ENCODE measurements at places on chromosomes 11 and 22.

GRCh38 chr11:42175203-42175602, 715.8 kb upstream of the LRRC4C start:
- peak; percentile 18 for DNase-seq

DNA sequence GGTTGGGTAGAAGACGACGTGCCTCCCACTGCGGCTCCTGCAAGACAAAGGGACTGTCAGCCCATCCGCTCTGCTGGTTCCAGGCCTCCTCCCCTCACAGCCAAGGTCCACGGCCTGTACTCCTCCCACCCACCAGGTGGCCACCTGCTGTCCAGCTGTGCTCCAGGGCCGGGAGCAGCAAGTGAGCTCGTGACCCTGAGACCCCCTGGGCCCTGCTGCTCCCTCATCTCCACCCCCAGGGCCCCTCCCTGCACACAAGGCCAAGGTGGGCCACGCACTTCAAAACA, 27.4 kb downstream of the TSPAN4 start:
- no peak for DNase-seq

- DNase-seq, result no peak
These were observed 11.0 kb downstream of the XRRA1 start for GRCh38 chr11:74937696-74938475.

DNA sequence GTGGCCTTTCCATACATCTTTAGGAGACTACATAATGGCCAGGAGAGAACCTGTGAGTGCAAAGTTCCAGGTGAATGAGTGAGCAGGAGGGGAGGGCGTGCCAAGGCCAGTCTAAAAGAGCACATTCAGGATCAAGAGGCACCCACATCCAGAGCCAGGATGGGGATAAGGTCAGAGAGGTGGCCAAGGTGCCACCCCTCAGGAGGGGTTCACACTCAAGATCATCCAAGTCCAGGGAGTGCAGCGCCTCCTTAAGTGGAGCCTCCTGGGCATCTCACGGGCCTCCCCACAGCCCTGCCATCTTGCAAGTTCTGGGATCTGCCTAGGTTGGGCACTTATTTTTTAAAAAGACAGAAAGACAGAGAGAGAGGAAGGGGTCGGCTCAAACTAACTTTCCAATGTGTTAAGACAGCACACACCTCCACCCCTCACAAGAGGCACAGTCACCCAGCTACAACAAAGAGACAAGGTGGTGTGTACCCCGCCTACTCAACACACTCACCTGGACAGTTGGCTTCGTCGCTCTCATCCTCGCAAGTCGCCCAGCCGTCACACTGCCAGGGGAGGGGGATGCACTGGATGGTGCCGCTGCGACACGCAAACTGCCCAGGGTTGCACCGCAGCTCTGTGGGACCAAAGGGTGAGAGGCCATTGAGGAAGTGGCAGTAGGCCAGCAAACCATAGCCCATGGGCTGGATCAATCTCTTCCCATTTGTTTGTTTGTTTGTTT, 33.2 kb downstream of the DGCR2 start:
- no peak for DNase-seq

DNA sequence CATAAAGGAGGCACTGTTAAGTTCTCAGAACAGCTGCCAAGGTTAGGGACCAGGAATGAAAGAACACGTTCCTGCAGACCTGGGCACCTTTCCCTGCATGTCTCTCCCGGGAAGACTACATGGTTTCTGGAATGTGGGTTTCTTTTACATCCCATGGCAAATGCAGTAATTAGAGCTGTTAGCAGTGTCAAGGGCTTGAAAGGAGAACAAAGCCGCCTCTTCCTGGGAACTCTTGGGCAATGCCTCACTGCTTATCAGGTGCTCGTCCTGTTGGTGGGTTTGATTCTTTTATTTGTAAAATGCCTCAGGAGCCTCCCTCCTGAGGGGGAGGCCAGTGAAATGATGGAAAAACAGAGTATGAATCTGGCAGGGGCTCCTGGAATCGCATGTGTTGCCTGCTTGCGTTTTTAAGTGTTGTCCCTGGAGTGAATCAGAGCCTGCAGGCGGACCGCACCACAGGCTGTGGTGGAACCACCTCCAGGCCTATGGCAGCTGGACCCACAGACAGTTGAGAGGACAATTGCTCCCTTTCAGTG, 723 bp upstream of the C22orf31 start:
- no peak for DNase-seq
